ENCODE measurements at places on chromosomes 13 and 19. TPM values are rescaled to one million over a fixed set of nuclear protein-coding genes. Genes with fewer than 3 reads are reported as not detected.

Gene ZNF235
- 11.5 TPM for total RNA-seq

Gene ZNF536
- total RNA-seq: 18.7 TPM

- no peak for DNase-seq
Observed at GRCh38 chr19:53883231-53883661, 1.2 kb downstream of the PRKCG start.

DNA sequence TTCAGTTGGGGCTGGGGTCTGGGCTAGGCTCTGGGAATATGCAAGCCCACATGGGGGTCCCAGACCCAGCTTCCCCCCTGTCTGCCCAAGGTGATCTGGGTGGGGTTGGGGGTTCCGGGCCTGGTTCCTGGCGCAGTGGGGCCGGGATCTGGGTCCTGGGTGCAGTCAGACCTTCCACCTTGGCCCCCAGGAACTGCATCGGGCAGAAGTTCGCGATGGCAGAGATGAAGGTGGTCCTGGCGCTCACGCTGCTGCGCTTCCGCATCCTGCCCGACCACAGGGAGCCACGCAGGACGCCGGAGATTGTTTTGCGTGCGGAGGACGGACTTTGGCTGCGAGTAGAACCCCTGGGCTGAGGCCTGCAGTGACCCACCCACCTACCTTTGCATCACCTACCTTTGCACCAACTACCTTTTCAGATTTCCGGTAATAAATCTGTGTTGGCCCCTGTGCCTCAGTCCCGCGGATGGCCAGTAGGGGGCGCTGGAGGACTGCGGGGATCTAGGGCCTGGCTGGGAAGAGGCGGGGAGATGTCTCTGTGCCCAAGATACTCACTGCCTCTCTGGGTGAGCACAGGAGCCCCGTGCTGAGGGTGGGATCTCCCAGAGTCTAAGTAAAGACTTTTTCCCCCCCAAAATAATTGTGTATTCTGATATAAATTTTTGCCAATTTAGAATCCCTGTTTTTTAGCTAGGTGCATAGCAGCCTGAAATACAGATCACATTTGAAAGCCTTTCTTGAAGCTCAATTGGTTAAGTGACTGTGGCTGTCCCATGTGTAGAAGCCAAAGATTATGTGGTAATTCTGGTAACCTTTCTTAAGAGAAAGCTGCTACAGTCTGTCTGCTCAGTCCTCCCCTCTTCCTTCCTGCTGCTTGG lies 11.5 kb upstream of the CYP4F3 start:
- peak; percentile 30 for DNase-seq

DNA sequence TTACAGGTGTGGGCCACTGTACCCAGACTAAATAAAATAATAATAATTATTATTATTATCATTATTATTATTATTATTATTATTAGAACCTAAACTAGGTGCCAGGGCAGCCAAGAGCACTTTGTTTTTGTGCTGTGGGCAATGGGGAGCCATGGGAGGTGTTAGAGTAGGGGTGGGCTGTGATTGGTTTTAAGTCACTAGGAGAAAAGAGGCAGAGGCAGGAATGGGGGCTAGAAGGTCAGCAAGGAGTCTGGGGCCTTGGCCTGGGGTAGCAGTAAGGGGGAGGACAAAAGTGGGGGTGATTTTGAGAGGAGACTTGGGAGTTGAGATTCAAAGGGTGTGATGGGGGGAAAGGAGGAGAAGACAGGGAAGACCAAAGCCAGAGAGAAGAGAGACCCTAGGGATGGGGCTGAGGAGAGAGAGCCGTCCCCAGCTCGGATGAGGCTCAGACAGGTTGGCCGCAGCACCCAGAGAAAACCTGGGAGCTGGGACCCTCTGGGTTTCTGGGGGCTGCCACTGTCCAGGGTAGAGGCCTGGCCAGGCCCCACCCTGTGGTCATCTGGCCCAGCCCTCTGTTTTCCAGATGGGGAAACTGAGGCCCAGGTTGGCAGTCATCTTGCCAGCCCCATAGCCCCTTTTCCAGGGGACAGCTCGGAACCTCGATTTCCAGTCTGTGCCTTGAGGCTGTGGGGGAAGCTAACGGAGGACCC lies 17.8 kb upstream of the BTBD2 start:
- no peak for DNase-seq

- no peak for DNase-seq
Observed at GRCh38 chr13:21897161-21897560, 226.3 kb downstream of the FGF9 start.

DNA sequence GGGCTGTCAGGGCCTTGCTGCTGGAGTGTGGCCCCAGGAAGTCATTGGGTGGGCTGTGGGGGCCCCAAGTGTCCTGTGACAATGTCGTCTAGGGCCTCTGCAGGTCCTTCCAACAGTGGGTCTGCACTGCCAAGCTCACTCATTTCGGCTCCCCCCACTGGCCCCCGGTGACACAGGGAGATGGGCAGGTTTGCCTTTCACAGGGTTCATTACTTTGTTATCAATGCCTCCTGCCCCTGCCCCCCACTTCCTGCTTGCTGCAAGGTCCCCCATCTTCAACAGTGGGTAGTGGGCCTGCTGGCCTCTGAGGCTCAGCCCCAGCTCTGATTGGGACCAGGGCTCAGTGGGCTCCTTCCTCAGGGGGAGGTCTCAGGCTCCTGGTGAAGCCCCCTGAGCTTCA lies 149.8 kb downstream of the URI1 start:
- no peak for DNase-seq

DNA sequence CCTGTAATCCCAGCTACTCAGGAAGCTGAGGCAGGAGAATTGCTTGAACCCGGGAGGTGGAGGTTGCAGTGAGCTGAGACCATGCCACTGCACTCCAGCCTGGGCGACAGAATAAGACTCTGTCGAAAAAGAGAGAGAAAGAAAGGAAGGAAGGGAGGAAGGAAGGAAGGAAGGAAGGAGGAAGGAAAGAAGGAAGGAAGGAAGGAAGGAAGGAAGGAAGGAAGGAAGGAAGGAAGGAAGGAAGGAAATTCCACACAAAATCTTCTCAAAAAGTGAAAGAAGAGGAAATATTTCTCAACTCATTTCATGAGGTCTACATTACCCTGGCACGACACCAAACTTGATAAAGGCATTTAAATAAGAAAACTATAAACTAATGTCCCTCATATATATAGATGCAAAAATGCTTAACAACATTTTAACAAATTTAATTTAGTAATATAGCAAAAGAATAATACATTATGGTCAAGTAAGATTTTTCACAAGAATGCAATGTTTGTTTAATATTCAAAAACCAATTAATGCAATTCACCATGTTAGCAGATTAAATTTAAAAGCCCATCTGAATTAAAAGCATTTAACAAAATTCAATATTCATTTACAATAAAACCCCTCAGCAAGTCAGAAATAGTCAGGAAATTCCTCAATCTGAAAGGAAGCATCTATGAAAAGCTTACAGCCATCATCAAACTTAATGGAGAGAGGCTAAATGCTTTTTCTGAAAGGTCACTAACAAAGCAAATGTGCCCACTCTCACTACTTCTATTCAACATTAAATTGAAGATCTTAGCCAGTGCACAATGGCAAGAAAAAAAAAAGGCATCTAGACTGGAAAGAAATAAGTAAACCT lies 12.0 kb upstream of the CPB2 start:
- DNase-seq: no peak

GRCh38 chr13:36950920-36951319 lies 30.9 kb upstream of the SMAD9 start:
- DNase-seq: no peak

DNA sequence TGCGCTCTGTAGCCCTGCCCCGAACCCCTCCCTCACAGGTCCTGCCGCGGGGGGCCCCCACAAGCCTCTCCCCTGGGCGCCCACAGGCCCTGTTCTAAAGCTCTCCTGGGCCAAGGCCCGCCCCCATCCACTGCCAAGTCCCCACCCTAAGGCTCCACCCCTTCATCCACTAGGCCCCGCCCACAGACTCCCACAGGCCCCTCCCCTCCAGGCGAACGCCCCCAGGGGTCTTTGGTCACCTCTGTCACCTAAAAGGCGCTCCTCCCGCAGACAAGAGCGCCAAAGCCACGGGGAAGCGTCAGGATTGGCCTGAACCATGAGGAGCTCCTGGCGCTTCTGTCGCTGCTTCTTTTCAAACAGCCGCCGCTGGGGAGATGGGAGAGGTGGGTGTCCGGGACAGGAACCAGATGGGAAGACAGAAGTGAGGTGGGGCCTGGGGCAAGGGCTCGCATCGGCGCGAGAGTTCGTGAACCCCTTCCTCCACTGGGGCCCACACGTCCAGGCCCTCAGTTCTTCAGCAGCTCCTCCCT lies 2.3 kb downstream of the TULP2 start:
- peak; percentile 30 for DNase-seq

DNA sequence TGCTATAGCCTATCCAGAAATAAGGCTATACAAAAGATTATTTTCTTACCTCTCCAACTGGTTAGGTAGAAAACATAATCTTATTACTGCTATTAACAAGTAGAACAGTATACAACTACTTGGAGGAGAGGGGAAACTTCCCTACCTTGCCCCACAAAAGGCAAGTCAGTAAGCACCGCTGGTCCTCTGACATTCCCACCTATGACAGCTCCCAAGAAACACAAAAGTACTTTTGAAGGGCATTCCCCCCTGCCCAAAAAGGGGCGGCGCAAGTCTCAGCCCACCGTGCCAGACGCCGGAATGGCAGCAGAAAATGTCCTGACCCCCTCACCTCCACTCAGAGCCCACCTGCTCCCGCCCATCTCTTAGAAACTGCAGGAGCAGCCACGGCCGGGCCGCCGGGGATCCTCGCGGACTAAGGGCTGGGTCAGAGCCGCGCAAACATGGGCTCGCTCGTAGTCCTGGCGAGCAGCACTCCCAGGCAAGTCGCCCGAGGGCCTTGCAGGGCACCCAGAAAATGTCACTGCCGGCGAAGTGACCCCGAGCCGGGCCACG lies 437 bp downstream of the SUCLA2 start:
- no peak for DNase-seq

GRCh38 chr13:64675255-64675892 lies 2554.8 kb downstream of the PCDH9 start:
- DNase-seq: no peak

- DNase-seq: no peak
Observed at GRCh38 chr13:40148101-40148500, 492.6 kb downstream of the COG6 start.

DNA sequence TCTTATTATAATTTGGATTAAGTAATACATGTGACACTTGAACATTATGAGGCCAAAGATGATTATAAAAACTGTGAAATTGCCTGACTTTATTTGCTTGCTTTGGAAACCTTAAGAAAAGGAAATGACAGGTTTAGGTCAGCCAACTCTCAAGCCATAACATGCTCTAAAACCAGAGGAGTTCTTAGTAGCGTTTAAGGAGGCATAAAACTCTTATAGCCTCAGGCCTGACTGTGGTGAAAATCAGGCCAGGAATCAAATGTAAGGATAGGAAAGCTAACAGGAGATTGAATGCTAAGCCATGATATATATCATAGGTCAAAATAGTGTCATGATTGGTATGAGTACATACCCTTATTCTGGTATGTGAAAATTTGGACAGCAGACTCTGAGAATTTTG lies 1142.4 kb upstream of the MIR17HG start:
- DNase-seq: no peak

GRCh38 chr19:33685541-33685940 lies 63.8 kb downstream of the CHST8 start:
- no peak for DNase-seq

DNA sequence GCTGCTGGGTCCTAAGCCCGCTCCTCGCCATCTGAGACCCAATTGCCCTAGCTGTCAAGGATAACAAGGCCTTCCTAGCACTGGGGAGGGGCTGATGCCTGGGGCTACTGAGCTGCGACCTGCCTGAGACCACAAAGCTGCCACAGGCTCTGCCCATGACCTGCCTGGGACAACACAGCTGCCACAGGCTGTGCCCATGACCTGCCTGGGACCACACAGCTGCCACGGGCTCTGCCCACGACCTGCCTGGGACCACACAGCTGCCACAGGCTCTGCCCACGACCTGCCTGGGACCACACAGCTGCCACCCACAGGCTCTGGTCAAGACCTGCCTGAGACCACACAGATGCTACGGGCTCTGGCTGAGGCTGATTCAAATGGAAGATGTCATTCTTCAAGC lies 54.8 kb downstream of the EPS15L1 start:
- no peak for DNase-seq
